B cell (primary cell): ENCODE measurements at places on chromosomes 7 and 10. TPM values are rescaled to one million over a fixed set of nuclear protein-coding genes. Genes with fewer than 3 reads are reported as not detected.
A peak's percentile ranks its signal among the peaks of the same experiment; 100 is the strongest.

Gene MSRB2
- 1.5 and 2.0 TPM in 2 replicates for polyA plus RNA-seq

Gene ACADSB
- polyA plus RNA-seq = 6.8 and 8.5 TPM in 2 replicates

DNA sequence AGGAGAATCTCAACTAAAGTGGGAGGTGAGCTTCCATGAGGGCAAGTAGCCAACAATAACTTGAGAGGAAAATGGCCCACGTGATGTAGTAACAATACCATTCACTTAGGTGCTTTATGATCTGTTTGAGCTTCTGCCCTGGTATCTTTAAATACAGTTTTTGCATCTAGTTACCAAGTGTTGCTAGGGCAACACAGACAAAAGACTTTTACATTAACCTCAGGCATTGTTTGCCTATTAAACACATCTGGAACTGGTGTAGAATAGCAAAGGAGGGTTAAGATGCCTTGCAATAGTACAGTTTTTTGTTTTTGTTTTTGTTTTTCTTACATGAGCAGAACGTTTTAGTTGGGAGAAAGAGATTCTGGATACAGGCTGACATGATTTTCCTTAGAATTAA lies 97.7 kb upstream of the MTPN start:
- no peaks in the 10 kb centered on the region for H3K4me1 ChIP-seq
- no peak overlapping the region for H3K27ac ChIP-seq

GRCh38 chr10:119786117-119786769 lies 60.4 kb downstream of the INPP5F start:
- no peak overlapping the region for H3K4me3 ChIP-seq
- no peak for DNase-seq
- no peaks in the 10 kb centered on the region for H3K27me3 ChIP-seq
- peaks cover 6% of the 10 kb centered on the region for H3K36me3 ChIP-seq
- H3K27ac ChIP-seq = no peak overlapping the region

GRCh38 chr10:85655411-85655810 lies 711.2 kb downstream of the GRID1 start:
- H3K4me1 ChIP-seq = no peaks in the 10 kb centered on the region
- no peaks in the 10 kb centered on the region for H3K36me3 ChIP-seq
- H3K4me3 ChIP-seq = no peak overlapping the region
- H3K27ac ChIP-seq = no peak overlapping the region

- H3K4me3 ChIP-seq = peak within 1 kb of the TSS; percentile 92
- H3K27me3 ChIP-seq = no peaks in the 10 kb centered on the region
These were observed at the start of gene BLNK for GRCh38 chr10:96271016-96271815. Gene BLNK (minus strand): TSS chr10:96271569. CDS start chr10:96271398, 171 bp downstream.

DNA sequence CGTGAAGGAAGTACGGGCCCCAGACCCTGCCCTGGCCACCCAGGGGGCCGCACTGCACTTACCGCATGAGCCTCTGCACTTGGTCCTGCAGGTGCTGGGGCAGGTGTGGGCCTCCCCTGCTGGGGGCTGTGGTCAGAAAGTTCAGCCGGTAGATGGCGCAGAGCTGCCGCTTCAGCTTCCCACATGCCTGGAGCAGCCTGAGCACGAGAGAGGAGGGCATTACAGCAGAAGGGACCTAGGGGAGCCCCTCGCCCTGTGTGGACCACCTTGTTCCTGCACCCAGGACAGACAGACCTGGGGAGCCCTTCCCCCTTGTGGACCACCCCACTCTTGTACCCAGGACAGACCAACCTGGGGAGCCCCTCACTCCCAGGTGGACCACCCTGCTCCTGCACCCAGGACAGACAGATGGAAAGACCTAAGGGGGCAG lies 8.7 kb upstream of the PYROXD2 start:
- no peak overlapping the region for H3K27ac ChIP-seq
- no peaks in the 10 kb centered on the region for H3K4me1 ChIP-seq
- DNase-seq = no peak
- no peaks in the 10 kb centered on the region for H3K27me3 ChIP-seq

GRCh38 chr7:134458341-134458805 lies 527 bp downstream of the AKR1B1 start:
- peak overlapping the region; percentile 53 for H3K27ac ChIP-seq
- no peaks in the 10 kb centered on the region for H3K36me3 ChIP-seq
- DNase-seq = peak; percentile 82
- H3K4me3 ChIP-seq = peak overlapping the region; percentile 8
- peaks cover 26% of the 10 kb centered on the region for H3K4me1 ChIP-seq

DNA sequence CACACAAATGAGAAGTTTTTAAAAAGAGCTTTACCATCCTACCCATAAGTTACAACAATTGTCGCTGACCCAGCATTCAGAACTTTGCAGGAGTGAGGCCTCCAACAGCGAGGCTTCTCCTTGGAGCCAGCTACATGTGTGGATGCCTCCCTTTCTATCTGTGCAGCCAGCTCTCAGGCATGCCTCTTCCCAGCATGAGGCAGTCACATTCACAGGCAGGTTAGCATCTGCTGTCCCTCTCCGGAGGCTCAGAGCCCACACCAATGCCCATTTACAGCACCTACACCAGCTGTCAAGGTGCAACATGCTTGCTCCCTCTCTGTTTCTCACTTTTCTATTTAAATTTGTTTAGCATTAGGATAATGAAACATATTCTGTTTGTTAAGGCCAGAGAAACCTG lies 278.7 kb upstream of the PODXL start:
- no peaks in the 10 kb centered on the region for H3K27me3 ChIP-seq
- no peak for DNase-seq
- H3K27ac ChIP-seq = no peak overlapping the region
- H3K36me3 ChIP-seq = no peaks in the 10 kb centered on the region

DNA sequence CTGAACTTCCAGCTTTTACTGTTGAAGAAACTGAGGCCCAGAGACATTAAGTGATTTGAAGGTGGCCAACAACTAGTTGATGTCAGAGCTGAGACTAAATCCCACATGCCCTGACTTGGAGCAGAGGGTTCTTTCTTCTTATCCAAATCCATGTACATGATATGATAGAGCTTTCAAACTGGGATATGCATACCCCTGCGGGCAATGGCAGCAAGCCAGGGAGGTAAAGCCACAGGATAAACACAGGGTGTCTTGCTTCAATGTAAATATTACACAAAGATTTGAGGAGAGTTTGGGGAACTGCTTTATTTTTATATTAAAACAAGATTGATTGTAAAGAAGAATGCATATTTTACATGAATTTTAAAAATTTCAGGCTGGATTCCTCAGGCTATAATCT lies 2.3 kb upstream of the LRRC72 start:
- no peak overlapping the region for H3K27ac ChIP-seq
- peaks cover 3% of the 10 kb centered on the region for H3K27me3 ChIP-seq
- no peak overlapping the region for H3K4me3 ChIP-seq
- H3K4me1 ChIP-seq = no peaks in the 10 kb centered on the region

GRCh38 chr7:129308047-129308446 lies 83.2 kb downstream of the AHCYL2 start:
- no peaks in the 10 kb centered on the region for H3K27me3 ChIP-seq
- no peak overlapping the region for H3K27ac ChIP-seq
- H3K4me3 ChIP-seq = no peak overlapping the region
- no peak for DNase-seq
- H3K4me1 ChIP-seq = no peaks in the 10 kb centered on the region
- no peaks in the 10 kb centered on the region for H3K36me3 ChIP-seq
